ENCODE measurements at places on chromosomes 4 and X.
A peak's percentile ranks its signal among the peaks of the same experiment; 100 is the strongest.

DNA sequence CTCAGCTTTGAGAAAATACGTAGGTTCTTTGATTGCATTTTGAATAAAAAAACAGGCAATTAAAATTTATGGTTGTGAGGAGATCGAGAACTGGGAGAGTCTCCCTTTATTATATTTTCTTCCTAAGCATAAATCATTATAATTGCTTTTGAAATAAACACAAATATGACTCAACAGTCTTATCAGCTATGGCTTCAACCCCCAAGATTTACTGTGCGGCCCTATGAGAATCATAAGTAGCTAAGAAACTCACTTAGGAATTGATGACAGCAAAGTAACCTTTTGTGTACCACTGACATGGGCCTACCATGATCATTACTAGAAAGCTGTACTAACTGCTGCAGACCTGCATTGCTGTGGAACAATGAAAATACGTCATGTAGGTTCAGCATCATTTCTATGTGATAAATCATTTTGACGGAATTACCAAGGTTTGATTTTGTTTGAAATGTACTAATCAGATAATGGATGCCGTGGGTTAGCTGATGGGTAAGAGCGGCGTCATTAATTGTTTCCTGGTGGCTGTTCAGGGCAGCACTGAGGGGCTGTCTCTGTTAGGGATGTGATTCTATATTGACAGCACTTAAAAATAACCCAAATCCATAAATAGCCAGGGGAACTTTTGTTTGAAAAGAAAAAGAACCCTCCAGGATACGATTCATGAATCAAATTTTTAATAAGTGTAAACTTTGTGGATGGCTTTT, 51.5 kb upstream of the GPRIN3 start:
- DNase-seq = no peak

GRCh38 chrX:68396953-68397352, 36.3 kb downstream of the OPHN1 start:
- DNase-seq = no peak

- no peak for DNase-seq
Observed at GRCh38 chr4:118997601-118998000, 108.9 kb downstream of the SYNPO2 start.

- DNase-seq = no peak
Observed at GRCh38 chr4:144499777-144500176, 146.2 kb upstream of the HHIP start.

GRCh38 chr4:18398661-18399060, 377.1 kb upstream of the LCORL start:
- DNase-seq = no peak

GRCh38 chr4:96729641-96730040, 889.7 kb downstream of the PDHA2 start:
- DNase-seq = no peak

DNA sequence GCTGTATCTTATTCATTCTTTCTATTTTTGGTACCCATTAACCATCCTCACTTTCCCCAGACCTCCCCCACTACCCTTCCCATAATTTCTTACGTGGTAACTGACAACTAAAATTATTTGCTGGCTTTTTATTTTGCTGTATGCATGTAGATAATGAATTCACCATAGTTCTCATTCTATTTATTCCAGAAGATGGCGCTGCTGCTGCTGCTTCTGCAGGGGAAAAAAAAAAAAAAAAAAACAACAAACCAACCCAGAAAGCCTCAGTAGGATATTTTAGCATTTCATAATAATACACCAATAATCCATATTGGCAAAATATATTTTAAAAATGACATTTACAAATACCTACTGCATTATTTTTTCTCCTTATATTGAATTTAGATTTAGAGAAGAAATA, 416.6 kb upstream of the MAGEB18 start:
- DNase-seq = no peak

DNA sequence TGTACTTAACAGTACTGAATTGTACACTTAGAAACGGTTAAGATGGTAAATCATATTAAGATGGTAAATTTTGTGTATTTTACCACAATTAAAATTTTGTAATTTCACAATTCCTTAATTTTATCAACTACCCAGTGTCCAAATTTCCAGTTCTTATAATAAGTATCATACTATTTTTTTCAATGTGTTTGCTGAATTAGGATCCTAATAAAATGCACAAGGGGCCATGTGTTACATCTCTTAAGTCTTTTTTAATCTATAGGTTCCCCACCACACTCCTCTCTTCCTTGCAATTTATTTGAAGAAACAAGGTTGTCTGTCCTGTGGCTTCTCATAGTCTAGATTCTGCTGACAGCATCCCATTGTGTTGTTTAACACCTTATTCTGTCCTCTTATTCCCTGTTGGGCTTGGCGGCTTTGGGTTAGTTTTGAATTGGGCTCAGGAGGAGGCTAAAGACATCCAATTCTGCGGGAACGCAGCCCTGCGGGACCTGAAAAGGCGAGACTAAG, 533 bp upstream of the SYAP1 start:
- DNase-seq = no peak

DNA sequence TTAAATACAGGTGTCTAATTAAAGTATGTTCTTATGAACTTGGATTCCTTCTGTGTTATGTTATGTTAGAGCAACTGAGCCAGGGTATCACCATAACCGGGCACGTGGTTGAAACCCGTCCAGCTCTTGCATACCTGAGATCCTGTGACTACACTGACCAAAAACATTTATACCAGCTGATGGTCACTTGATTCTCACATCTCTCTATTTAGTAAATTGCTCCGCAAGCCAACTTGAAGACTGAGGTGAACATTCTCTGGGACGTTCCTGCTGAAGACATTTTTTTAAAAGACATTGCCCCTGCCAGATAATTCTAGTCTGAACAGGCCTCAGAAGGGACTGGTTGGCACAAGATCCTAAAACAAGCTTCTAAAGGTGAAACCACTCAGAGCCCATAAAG, 550.0 kb upstream of the DIPK2B start:
- no peak for DNase-seq

- peak; percentile 8 for DNase-seq
Observed at GRCh38 chrX:15761564-15762191, 23.6 kb downstream of the CA5B start.

DNA sequence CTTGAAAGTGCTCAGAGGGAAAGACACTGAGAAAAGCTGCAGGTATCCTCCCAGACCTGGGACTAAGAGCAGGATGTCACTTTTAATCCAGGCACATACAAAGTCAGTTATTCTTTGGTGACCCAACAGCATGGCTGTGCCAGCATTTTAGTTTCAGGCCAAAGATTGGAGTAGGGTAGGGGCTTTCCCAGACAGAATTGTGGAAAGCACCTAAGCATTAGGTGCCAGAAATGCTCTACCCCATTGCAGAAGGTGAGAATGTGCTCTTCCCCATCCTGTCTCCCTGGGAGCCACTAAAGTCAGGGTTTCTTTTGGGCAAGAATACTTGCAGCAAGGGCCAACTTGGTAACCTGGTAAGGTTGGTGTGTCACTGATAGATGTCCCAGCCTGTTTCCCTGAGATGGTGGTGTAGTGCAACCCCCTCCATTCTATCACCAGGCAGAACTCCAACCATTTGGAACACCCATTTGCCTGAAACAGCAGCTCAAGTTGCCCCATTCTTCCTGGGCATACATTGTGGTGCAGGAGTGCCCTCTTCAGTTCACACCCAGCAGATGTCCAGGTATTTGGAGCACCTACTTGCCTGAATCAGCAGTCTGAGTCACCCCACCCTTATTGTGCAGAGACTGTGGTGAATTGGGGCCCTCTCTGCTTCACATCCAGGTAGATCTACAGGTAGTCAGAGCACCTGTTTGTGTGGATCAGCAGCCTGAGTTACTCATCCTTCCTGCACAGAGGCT, 183.5 kb downstream of the ZC4H2 start:
- no peak for DNase-seq

DNA sequence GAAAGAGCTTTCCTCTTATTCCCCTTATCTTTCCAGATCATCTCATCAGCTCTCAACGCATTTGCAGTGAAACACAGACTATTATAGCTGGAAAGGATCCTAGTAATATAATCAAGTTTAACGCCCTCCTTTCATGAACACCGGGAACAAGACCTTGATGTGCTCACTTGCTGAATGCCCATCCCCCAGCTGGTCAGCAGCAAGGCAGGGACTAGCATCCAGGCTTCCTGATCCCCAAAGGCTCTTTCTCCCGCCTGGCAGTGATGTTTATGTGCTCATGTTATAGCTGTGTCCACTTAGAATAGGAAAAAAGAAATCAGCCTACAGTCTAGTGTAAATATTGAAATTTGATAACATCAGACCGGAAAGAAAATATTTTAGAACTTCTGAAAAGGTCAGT, 24.6 kb downstream of the GPC4 start:
- no peak for DNase-seq

GRCh38 chrX:49177873-49178480, 6.3 kb downstream of the PLP2 start:
- DNase-seq = no peak

DNA sequence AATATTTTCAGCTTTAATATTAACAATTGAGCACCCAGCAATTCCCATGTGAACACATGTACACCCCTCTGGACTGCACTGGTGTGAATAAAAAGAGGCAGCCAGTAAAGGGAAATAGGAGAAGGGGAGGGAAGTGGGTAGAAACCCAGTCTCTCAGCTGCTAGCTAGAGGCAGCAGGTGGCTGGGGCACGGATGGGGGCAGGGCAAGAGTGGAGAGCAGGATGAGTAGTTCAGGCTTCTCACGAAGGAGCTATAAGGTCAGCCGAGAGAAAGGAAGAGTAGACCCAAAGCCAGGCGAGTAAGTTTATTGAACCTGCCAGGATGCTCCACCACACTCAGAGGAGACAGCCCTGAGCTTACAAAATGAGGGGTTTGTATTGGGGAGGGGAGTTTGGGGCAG, 184.8 kb upstream of the MTMR8 start:
- no peak for DNase-seq

DNA sequence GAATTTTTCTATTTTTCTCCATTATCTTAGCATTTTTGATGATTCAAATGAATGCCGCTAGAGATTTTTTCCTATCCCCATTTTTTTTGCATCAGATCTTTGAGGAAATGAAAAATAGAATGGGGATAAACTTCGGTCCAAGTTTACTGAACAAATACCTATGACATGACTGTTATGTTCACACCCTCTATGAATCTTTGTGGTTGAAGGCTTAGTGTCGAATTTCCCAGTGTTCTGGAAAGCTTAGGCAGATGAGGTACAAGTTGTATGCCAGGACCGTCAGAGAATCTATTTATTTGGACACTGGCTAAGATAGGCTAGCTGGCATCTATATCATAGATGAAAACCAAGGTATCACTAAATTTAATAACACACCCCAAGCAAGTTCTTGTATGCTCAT, 123.4 kb downstream of the SPCS3 start:
- no peak for DNase-seq

GRCh38 chrX:110268886-110269285, 49.0 kb downstream of the AMMECR1 start:
- no peak for DNase-seq

- no peak for DNase-seq
Observed at GRCh38 chr4:42347076-42347475, 50.2 kb upstream of the SHISA3 start.

DNA sequence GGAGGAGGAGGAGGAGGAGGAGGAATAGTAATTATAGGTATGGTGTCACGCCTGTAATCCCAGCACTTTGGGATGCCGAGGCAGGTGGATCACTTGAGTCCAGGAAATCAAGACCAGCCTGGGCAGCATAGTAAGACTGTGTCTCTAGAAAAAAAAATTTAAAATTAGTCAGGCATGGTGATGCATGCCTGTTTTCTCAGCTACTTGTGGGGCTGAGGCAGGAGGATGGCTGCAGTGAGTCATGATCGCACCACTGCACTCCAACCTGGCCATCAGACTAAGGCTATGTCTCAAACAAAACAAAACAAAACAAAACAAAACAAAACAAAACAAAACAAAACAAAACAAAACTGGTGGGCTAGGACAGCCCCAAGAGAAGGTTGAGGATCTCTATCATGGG, 3.0 kb downstream of the STARD8 start:
- DNase-seq = no peak

DNA sequence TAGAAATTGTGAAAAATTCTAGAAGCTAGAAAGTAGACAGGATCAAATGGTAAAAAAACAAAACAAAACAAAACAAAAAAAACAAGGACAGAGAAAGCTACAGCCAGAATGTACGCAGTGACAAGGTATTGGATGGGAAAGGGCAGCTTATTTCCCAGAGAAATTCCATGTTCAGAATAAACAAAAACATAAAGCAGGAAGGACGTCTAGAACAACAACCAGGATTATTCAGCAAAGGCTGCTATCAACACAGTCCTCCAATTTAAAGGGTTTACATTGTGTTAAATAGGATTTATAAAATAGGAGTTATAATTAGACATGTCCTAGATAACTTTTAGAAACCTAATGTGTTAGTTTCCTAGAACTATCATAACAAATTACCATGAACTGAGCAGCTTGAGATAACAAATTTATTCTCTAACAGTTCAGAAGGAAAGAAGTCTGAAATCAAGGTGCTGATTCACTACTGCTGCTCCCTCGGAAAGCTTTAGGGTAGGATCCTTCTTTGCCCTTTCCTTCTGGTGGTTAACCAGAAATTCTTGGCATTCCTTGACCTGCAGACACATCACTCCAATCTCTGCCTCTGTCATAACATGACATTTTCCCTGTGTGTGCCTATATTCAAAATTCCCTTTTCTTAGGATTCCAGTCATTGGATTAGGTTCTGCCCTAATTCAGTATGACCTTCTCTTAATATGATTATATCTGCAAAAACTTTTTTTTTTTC, 175.6 kb downstream of the SNCA start:
- no peak for DNase-seq

- no peak for DNase-seq
Observed at GRCh38 chrX:103475381-103475780, 43.9 kb downstream of the RAB40A start.

- DNase-seq = no peak
Observed at GRCh38 chr4:143184217-143184502, 557 bp upstream of the USP38 start.

DNA sequence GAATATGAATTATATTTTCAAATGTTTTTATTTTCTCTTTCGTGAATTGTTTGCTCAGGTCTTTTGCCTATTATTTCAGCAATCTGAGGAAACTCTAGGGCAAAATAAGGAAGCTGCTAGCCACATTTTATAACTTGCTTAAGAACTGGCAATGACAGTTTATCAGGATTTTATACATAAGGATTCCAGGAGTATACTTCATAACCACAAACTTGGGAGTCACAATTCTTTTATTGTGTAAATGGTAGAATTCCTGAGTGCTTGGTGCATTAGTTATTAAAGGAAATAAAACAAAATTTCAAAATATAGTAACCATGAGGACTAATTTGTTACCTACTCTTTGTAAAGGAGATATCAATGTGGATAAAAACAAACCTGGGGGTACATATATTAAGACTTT, 54.4 kb downstream of the PALLD start:
- DNase-seq = no peak

DNA sequence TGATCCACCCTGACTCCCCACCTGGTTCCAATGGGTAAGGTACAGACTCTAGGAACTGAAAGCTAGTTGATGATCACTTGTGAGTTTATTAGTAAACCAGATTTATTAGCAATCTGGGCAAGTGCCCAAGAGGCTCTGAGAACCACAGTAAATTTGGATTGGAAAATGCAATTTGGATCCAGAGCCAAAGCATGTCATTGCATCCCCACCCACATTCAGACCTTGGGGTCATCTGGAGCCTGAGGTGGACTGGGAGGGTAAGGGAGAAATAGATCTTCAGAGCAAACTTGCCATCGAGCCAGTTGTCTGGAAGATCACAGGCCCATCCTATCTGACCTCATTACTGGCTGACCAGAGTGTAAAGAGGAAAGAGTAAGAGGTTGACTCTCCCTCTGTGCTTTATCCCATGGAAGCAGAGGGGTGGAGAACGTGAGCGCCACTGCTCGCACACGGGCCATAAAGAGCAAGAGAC, 78.7 kb upstream of the RASGEF1B start:
- no peak for DNase-seq

- DNase-seq = no peak
Observed at GRCh38 chr4:123306769-123307168, 89.8 kb upstream of the SPRY1 start.

Measured in stimulated activated CD4-positive, alpha-beta T cell treated with anti-CD3 and anti-CD28 coated beads, Interleukin-2, amount 100 ng/mL, for 24 hours (primary cell).